Stimulated activated CD8-positive, alpha-beta memory T cell treated with anti-CD3 and anti-CD28 coated beads, Interleukin-4, amount 100 ng/mL, for 4 hours (primary cell): ENCODE measurements at places on chromosomes 12 and 14.

DNA sequence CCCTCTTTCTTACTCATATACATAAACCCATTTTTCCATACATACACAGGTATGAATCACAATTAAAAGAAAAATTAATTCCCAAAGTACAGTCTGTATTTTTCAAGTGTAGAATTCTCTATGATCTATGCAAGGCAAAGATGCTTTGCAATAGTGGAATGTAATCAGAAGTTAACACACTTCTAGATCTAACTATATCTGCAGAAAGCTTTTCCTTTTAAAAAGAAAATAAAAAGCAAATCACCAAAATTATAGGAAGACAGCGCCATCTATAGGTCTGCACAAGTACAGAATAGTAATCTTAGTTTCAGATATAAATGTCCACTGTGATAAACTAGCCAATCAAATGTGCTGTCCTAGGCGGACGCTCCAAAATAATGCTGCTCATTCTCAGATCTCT, 22.0 kb downstream of the SLC25A21 start:
- no peak for DNase-seq

- no peak for DNase-seq
These were observed 211.9 kb upstream of the FAR2 start for GRCh38 chr12:28937196-28937595.

GRCh38 chr14:68668028-68668427, 124.8 kb downstream of the ZFP36L1 start:
- DNase-seq, result no peak

GRCh38 chr12:51826881-51827280, 21.6 kb downstream of the FIGNL2 start:
- DNase-seq, result no peak

- DNase-seq, result no peak
These were observed 71.8 kb downstream of the DAD1 start for GRCh38 chr14:22517117-22517720.

- no peak for DNase-seq
These were observed 165.7 kb downstream of the TBX5 start for GRCh38 chr12:114240288-114240687.

DNA sequence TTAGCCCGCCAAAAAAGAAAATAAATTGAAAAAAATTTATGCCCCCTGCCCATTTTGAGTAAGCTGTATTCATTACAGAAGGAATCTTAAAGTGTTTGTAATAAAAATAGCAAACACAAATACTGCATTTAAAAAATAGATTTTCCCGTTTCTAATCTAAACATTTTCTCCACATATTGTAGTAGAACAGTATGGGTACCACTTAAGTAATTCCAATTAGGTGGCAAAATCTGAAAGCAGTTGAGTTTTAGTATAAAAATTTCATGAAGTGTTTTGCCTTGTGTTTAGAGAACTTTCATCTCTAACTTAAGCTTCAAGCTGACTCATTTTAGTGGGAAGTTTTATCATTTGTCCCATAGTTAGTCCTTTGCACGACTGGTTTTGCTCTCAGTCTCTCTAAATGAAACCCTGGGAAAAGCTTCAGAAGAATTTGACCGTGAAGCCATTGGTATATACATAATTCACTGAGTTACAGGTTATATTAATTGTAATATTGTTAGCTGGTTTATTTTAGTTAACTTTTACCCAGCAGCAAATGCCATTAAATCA, 214.6 kb downstream of the ERC1 start:
- no peak for DNase-seq

GRCh38 chr12:40104461-40105264, 1.2 kb downstream of the SLC2A13 start:
- no peak for DNase-seq

DNA sequence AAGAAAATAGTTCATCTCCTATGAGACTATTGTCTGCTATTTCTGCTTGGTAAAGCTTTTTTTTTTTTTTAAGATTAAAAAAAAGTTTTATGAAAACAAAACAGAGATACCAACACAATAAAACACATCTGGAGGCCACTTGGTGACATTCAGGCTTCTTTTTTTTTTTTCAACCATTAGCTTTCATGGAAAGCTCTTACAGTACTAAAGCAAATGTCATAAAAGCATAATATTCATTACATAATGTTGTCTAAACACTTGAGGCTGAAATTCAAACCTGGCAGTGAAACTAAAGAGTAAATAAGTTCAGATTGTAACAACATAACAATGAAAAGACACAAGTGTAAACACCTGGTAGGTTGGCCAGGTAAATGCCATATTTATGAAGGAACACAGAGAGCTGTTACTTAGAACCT, 14.7 kb downstream of the PRICKLE1 start:
- DNase-seq, result no peak

- DNase-seq, result no peak
These were observed 479.1 kb downstream of the ATP23 start for GRCh38 chr12:58420503-58420902.

- DNase-seq, result no peak
These were observed 32.0 kb downstream of the FAM177A1 start for GRCh38 chr14:35078082-35078481.

GRCh38 chr12:13836099-13836498, 145.3 kb downstream of the GRIN2B start:
- DNase-seq, result no peak

GRCh38 chr12:122060081-122060501, 18.5 kb upstream of the MLXIP start:
- no peak for DNase-seq

DNA sequence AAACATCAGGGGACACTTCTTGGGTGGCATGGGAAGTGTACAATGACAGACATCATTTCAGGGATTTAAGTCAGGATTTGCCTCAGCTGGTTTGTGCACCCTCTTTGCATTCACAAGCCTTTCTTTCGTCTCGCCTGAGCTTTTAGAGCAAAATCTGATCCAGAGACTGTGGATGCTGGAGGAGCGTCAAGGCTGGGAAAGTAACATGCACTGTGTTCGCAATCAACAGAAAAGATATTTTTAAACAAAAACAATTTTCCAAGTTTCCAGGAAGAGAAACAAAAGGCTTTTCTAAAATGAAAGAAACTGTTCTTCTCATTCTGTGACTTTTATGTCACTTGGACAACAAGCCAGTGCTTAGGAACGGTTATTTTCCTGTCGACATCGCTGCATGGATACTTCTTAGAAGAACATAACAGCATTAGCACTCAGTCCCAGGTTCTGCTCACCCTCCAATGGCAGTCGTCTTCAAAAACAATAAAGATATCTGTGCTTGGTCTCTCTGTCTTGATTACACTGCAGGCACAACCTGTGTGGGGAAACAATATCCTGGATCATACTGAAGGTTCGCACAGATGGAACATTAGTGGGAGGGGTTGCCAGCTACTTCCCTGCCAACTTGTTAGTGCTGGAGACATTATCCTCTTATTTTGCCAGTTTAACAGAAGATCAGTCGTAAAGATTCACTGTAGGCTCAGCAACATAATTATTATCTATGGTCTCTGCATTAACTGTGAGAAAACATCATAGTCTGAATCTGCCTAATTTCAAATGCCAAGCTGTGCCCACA, 403.3 kb upstream of the ATP2B1 start:
- DNase-seq, result no peak

DNA sequence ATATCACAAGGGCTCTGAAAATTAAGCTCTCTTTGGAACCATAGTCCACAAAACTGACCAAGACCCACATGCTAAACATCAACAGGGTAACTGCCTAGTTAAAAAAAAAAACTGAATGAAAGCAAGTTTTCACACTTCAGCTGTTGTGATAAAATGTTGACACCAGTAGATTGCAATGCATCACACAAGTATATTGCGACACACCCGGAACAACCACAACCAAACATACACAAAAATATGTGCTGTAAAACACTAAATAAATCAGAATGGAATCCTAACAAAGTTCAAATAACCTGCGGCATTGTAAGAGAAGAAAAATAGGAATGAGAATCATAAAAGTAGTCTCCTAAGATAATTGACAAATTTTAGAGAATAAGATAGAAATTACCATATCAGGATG, 710.3 kb downstream of the AACS start:
- no peak for DNase-seq

- DNase-seq, result no peak
These were observed 132.4 kb upstream of the CNTN1 start for GRCh38 chr12:40559865-40560264.

DNA sequence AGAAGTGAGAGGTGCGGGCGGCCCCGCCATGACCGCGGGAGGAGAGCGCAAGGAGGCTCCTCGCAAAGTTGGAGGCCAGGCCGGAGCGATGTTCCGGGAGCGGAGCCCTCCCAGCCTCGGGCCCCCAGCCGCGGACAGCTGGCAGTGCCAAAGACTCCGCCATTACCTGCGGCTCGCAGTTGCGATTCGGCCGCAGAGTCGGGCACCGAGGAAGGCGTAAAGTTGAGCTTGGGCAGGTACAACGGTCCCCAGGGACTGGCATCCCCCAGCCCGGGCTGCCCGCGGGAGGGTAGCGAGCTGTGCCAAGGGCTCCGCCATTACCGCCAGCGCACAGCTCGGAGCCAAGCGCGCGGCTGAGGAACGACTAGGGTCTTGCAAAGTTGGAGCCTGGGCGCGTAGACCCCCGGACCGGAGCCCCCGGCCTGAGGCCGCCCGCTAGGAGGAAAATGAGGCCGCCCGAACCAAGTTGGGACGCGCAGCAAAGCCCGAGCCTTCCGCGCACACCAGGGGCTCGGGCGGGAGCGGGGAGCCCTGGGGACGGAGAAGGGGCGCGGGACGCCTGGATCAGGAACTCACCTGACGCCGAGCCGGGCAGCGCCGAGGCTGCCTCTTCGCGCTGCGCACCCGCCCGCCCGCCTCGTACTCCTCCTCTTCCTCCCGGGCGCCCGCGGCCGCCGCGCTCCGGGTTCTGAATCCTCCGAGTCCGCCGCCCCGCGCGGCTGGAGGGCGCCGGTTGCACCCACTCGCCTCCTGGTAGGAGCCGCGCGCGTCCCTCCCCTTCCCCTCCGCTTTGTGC, 677 bp downstream of the NOS1 start:
- no peak for DNase-seq

DNA sequence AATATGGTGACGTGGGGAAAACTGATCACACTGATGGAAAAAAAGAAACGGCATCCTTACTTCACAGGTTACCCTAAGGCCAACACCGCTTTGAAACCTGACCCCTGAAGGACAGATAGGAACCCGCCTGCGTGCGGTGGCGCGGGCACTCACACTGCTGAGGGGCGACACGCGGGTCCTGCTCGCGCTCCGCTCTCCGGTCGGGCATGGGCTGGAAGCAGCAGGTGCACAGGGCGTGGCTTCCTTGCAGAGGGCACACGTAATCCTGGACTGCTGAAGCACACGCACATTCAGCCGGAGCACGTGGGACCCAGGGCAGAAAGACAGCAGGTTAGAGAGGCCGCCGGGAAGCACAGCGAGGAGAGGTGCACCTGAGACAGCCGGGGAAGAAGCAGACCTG, 22.8 kb upstream of the GOLGA3 start:
- DNase-seq, result no peak

DNA sequence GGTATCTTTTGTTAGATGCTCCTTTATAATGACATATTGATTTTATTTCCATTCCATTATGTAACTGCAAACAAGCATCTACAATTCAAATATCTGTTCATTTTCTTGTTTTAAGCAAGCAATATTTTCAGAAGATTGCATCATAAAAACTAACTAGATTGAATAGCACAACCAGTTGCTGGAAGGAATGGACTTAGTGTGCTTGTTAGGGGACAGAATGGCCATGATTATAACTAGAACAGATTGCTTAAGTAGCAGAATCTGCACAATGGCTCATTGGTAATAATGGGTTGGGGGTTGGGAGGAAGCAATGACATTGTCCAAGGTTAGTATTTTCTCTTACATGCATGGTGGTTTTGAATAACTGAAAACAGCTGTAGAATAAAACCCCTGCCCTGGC, 939.5 kb downstream of the SLC16A7 start:
- no peak for DNase-seq

DNA sequence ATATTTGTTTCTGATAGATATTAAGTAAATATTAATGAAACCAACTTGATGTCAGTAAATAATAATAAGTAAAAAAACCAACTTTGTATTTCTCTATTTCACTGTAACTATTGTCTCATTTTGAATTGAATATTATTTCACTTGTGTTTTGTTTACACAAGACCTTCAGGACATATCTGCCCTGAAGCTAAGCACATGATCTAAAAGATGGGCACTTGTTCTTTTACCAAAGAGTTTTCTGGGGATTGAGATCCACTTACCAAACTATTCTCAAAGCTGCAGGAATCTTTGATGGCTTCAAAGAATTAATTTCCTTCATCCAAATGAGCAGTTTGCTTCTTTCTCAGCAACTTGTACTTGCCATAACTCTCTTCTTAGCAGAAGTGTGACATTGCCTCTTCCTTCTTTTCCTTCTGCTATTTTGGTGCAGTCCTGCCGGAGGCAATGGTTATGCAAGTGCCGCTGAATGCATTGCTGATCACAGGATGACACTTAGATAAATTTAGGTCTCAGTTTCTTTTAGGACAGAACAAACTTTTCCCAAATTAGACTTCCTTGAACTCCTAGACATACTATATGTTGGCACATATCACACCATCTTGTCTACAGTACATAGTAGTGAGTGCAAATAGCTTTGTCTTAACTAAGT, 9.2 kb downstream of the FAR2 start:
- DNase-seq, result no peak

GRCh38 chr14:22479776-22480464, 109.1 kb downstream of the DAD1 start:
- no peak for DNase-seq

DNA sequence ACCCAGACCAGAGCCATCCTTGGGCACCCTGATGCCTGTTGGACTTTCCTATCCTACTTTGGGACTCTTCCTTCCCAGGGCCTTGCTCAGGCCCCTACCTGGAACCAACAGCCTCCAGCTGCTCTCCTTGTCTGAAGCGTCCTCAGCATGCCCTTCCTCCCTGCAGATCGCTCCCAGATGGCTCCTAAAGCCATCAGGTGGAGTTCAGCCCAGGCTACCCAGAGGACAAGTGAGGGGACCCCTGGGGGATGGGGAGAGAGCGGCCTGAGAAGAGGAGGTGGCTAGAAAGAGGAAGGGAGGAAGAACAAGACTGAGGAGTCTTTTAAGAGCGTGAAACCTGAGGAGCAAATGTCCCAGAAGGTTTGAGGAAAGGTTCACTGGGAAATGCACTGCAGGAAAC, 236.6 kb downstream of the ZFP36L1 start:
- DNase-seq, result no peak

GRCh38 chr14:76872796-76873432, 46.7 kb downstream of the LRRC74A start:
- peak; percentile 34 for DNase-seq

DNA sequence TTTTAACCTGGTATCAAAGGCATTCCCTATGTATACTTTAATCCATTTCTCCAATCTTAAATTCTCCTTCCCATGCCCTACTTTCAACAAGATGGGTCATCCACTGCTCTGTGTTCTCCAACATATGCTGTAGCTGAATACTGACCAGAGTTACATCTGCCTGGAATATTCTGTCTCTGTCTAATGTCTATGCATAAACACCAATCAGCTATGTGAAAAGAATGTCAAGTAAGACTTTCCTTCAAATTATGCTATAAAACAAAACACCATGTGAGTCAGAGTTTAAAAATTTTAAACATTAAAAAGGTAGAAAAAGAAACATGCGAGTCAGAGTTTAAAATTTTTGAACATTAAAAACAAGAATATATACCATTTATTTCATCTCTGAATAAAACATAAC, 19.3 kb downstream of the NT5DC3 start:
- DNase-seq, result no peak

DNA sequence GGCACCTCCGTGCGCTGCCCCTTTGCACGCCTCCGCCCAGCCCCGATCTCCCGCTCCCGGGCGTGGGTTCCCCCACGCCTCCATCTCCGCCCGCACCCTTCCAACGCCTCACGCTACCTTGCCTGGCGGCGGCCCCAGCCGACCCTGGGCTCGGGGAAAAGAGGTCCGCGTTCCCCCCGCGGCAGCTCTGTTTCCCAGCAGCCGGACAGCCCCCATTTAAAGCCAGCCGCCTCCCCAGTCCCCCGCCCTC, at the start of gene PRIMA1:
PRIMA1 (minus strand) TSS at position 193 of the 250 bp plus-strand sequence. CDS start 767 bp downstream, outside the sequence.
- no peak for DNase-seq

- DNase-seq, result no peak
These were observed 248.0 kb upstream of the PDE3A start for GRCh38 chr12:20120403-20120725.
